Retinal pigment epithelial cell (primary cell): ENCODE measurements at places on chromosomes 1 and 21.

GRCh38 chr1:66550243-66550642, 16.3 kb downstream of the SGIP1 start:
- no peak for DNase-seq

- no peak for DNase-seq
These were observed 66.9 kb upstream of the NEK2 start for GRCh38 chr1:211742272-211742671.

DNA sequence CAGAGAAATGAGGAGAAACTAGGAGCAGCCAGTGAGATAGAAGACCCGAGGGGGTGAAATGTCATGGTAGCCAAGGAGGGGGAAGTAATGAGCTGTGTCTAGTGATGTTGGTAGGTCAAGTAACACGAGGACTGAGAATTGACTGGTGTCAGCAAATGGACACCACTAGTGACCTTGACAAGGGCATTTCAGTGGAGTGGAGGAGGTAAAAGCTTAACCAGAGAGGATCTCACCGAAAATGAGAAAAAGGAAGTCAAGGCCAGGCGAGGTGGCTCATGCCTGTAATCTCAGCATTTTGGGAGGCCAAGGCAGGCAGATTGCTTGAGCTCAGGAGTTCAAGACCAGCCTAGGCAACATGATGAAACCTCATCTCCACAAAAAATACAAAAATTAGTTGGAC, 3.0 kb upstream of the ZYG11B start:
- DNase-seq = no peak

DNA sequence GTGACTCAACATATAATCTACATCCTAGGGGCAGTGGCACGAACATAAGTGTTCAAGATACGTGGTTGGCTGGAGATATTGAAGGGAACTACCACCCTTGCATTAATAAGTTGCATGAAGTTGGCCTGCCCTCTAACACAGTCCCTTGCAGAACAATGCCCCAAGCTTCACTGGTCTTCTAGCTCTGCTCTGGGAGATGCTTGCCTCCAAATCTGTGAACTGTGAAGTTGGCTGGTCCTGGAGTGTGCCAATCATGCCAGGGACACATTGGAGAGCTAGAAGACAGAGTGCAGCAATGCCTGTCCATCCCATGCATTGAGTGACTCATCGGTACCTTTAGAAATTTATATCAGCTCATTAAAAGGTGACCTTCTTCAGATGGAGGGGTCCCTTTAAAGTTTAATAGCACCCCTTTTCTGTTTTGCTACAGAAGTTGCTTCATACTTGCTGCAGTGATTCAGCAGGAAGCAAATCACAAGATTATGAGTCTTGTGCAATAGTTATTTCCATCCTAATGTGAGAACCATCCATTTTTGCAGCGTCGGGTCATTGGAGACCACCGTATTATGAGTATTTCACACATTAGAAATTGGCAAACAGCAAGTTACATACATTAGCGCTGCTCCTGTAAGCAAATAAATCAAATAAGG, 55.2 kb upstream of the KAZN start:
- peak; percentile 68 for DNase-seq

DNA sequence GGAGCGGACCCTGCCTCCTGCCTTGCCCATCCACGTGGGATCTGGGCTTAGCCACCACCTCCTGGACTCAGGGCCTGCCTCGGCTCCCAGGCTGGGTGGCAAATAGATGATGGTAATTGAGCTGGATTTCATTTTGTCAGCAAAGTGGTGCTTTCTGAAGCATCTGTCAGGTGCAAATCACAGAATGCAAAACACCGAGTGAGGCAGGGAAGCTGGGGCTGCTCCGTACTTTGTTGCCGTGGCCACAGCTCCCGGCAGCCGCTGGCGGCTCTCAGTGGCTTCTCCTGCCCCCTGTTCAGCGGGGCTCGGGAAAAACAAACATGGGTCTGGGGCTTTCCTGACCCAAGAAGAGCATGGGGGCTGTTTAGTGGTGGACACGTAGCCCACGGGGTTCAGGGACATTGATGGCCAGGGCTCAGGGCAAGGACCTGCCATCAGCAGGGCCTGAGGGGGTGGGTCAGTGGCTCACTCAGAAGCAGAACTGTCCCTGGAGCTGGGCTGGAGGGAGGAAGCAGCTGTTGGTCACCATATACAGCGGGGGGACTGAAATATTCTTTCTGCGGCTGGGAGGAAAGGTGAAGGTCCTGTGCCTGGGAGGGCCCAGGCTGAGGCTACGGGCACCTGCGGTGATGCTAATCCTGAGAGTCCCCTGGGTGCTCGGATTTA, 130.0 kb upstream of the VAMP3 start:
- DNase-seq = no peak

DNA sequence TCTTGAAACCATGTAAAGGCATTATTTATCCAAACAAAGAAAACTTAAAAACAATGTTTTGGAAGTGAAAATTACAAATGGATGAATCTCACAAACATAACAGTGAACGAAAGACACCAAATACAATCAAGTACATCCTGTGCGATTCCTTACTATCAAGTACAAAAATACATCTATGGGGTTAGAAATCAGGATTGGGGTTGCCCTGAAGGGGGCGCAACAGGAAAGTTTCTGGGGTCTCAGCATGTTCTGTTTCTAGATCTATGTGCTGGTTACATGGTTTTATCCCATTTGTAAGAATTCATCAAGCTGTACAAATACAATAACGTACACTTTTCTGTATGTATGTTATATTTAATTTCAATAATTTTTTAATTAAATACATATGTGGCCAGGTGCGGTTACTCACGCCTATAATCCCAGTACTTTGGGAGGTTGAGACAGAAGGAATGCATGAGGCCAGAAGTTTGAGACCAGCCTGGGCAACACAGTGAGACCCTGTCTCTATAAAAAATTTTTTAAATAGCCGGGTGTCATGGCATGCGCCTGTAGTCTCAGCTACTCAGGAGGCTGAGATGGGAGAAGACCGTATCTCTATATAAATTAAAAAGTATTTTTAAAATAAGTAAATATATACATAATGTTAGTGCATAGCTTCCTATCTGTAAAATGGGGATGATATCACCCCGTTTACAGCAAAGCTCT, 121.5 kb upstream of the SOD1 start:
- no peak for DNase-seq

DNA sequence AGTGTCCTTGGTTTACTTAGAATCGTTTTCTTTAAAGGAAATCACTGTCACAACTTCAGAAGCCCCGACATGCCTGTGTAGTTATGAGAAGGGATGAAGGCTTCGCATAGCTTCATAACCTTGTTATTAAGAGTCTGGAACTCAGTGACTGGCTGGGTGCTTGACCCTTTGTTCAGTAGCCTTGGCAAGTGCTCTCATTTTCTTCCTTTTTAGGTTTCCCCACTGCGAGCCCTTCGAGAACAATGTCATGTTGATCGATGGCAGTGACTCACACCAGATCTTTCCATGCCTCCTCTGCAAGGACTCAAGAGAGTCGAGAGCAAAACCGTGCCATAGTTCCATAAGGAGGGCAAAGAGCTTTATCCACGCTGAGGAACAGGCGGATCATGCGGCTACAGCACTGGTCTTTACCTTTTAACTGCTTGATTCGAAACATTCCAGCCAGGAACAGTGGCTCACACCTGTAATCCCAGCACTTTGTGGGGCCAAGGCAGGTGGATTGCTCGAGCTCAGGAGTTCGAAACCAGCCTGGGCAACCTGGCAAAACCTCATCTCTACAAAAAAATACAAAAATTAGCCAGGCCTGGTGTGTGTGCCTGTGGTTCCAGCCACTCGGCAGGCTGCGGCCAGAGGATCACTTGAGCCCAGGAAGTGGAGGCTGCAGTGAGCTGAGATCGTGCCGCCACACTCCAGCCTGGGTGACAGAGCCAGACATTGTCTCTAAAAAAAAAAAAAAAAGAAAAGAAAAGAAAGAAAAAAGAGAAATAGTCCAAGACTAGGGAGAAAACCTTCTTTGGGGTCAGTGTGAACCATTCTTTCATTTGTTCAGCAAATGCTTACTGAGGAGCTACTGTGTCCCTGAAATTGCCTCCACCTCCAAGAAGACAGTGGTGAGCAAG, 95.4 kb upstream of the ERRFI1 start:
- no peak for DNase-seq

DNA sequence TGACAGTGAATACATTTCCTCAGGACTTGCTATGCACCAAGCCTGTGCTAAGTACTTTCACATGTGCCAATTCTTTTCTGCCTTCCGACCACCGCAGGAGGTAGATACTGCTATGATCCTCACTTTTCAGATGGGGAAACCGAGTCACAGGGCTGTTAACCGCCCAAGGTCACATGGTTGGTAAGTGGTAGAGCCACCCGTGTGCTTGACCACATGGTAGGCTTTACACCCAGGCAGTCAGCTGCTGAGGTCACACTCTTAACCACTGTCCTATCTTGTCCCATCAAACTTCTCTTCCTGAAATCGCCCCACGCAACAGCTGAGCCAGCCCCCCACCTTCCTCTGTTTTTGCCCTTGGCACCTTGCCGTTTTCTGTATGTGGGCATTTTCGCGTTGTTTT, 31.0 kb upstream of the SDHB start:
- no peak for DNase-seq

GRCh38 chr1:115251340-115251748, 86.7 kb downstream of the NGF start:
- DNase-seq = no peak

DNA sequence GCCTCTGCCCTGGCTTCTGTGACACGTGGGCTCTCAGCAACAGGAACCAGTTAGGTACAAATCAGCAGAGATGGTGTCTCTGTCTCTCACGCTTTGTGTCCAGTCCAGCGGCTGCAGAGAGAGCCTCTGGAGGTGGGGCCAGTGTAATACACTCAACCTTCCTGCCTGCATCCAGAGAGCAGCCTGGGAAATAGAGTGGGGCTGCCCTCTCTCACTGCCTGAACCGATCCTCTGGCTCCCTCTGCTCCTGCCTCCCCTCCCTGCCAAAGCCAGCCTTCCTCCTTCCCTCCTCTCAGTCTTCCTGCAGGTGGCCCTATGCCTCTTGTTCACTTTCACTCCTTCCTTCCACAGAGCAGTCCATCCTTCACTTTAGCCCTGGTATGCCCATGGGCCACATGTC, at the start of gene ZNF648:
ZNF648 (minus strand) TSS at position 119 of the 400 bp plus-strand sequence. CDS start 3,702 bp downstream, outside the sequence.
- DNase-seq = no peak

DNA sequence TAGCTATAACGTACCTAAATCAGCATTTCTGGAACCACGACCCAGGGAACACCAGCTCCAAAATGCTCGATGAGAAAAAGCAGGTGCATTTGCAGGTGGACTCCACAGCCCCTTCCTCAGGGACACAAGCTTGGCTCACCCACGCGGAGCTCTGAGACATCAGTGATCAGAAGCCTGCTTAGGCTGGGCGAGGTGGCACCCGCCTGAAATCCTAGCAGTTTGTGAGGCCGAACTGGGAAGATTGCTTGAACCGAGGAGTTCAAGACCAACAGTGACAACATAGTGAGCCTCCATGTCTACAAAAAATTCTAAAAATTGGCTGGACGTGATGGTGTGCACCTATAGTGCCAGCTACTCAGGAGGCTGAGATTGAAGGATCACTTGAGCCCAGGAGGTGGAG, 2.5 kb upstream of the TSPEAR start:
- no peak for DNase-seq

GRCh38 chr1:231460614-231461013, 38.5 kb upstream of the EGLN1 start:
- no peak for DNase-seq

DNA sequence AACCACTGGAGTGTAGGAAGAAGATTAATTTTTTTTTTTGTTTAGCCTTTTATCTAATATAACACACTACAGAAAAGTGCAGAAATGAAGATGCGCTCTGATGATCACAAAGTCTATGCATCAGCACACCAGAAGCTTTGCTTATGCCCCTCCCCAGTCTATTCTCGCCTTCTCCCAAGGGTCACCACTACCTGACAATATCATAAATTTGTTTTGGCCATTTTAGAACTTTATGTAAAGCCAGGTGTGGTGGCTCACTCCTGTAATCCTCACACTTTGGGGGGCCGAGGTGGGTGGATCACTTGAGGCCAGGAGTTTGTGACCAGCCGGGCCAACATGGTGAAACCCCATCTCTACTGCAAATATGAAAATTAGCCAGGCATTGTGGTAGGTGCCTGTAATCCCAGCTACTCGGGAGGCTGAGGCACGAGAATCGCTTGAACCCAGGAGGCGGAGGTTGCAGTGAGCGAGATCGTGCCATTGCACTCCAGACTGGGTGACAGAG, 231.3 kb downstream of the FOXD2 start:
- no peak for DNase-seq

DNA sequence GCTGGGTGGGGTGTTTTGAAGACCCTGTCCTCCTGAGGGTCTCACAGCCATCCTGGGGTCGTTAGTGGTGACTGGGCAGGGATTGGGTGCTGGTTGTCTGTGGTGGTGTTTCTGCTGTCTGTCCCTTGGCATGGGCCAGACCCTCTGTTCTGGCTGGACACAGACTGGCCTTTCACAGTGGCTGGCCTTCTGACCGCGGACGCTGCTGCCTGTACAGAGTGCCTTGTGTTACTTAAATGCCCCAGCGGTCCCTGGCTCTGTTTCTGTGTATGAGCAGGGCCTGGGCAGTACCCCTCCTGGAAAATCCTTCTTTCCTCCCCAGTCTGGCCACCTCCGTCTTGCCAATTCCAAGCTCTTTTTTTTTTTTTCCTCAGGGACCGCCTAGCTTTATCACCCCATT, 50.9 kb downstream of the SH3BGR start:
- no peak for DNase-seq

- no peak for DNase-seq
These were observed 22.9 kb downstream of the SAMSN1 start for GRCh38 chr21:14523234-14523633.

DNA sequence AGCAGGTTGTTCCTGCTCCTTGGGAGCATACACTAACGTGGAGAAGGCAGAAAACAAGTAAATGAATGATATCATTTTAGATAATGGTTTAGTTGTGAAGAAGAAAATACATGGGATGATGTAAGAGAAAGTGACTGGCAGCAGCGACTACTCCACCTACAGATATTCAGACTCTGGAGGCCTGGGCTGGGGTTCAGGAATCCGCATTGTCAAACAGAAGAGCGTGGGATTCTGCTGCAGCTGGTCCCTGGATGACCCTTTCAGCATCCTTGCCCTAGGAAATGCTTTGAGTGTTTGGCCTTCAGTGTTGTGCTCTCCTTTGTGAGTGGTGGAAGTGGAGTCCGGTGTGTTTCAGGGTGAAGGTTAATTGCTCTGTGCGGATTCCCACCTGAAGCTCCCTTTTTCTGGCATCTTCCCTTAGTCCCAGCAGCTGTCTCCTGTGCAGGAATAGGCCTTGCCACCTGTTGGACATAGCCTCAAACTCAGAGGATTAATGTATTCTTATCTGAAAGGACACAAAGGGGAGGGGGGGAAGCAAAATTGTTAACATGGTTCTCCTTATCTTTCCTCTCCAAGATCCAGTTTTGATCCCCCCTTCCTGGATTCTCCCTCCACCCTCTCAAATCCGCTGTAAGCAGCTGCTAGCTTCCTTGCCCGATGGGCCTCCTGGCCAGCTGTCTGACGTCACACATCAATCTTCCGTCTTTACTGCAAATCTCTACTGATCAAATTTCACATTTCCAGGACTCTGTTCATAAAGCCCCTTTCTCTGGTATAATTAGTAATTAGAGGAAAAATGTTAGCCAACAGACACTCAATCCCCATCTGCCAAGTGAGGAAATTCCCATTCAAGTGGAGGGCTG, 68.3 kb upstream of the SPAG17 start:
- DNase-seq = no peak
